ENCODE measurements at places on chromosomes 16 and 17.

- no peak for DNase-seq
Measured at GRCh38 chr17:65360961-65361552, 200.4 kb downstream of the AXIN2 start.

DNA sequence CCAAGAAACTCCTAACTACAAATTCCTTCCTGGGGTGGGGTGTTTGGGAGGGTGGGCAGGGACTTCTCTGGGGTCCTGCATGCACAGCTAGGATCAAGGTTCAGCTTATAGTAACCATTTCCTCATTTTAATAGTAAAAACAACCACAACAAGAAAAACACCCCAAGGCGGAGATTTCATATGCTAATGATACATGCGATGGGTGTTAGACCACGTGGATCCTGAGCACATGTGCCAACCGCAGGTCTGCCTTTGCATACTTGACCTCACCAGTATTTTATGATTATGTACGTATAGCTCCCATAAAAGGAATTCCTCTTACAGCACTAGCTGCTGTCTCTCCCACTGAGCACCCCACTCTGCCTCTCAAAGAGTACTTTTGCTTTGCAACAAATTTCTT, 1.9 kb downstream of the KRTAP4-11 start:
- DNase-seq: no peak

DNA sequence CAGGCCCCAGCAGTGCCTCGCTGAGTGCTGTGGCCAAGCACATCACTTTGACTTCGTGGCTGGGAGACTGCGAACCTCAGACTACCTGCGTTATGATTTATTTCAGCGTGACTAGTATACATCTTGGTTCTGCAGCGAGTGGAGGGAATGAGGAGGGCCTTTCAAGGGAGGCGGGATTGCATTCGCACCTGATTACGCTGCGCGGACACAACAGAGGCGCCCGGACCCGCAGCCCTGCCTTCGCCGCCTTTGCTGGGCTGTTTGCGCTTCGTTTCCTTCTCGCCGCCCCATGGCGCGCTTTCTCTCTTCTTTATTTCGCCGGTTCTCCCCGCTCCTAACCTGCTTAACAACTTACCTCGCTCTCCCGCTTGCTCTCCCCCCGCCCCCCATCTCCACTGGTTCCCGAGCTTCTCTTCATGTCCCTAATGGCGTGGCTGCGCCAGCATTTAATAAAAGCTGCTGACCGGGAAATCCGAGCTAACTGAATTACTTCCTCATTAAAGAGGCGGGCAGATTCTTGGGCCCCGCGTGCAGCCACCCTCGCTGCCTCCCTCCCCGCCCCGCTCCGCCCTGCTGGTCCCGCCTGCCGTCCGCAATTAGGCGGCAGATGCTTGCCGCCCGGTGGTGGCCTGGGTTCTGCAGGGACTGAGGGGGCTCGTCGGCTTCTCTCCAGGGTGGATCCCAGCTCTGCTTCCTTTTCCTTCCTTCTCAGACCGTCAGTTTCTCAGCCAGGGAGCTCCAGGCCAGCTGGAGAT, 257.6 kb upstream of the SDK2 start:
- peak; percentile 98 for DNase-seq

- no peak for DNase-seq
Measured at GRCh38 chr17:72759301-72759700, 333.2 kb downstream of the SLC39A11 start.

DNA sequence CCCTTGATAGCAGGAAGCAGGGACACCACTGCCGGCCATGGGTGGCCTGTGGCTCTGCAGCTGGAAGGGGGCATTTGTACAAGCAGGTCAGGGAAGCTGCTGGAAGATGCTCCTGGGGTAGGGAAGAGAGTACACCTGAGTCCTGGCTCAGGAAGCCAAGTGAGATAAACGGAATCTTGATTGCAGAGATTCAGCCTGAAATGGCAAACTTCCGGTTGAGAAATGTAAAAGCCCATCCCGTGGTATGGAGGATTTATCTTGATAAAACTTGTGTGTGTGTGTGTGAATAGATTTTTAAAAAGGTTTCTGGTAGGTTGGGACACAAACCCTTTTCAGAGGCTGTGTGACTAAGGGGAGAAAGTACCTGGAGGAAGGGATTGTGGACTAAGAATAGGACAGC, 29.6 kb downstream of the C17orf100 start:
- DNase-seq: no peak

DNA sequence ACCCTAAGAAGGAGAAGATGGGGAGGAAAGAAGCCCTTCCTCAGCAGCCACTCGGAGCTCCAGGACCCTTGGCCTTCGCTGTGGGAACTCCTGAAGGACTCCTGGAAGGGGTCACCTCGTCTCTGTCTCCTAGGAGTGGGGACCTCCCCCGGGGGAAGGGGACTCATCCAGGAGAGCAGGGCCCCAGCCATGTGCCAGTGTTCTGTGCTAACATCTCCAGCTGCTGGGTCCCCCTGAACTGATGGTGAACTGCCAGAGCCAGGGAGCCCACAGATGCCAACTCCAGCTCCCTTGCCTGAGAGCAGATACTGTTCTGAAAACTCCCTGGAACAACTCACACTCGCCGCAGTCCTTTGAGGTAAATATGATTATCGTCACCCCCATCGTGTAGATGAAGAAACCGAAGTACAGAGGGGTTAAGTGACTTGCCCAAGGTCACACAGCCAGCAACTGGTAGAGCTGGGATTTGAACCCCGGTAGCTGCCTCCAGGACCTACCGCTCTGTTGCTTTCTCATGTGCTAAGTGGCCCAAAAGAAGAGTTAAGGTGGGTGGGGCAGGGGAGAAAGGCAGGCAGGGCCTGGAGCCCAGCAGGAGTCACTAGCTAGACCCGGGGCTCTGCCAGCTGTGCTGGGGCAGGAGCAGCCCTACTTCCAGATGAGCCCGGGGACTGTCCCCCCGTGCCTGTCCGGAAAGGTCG, 10.5 kb downstream of the TIMM22 start:
- DNase-seq: no peak

DNA sequence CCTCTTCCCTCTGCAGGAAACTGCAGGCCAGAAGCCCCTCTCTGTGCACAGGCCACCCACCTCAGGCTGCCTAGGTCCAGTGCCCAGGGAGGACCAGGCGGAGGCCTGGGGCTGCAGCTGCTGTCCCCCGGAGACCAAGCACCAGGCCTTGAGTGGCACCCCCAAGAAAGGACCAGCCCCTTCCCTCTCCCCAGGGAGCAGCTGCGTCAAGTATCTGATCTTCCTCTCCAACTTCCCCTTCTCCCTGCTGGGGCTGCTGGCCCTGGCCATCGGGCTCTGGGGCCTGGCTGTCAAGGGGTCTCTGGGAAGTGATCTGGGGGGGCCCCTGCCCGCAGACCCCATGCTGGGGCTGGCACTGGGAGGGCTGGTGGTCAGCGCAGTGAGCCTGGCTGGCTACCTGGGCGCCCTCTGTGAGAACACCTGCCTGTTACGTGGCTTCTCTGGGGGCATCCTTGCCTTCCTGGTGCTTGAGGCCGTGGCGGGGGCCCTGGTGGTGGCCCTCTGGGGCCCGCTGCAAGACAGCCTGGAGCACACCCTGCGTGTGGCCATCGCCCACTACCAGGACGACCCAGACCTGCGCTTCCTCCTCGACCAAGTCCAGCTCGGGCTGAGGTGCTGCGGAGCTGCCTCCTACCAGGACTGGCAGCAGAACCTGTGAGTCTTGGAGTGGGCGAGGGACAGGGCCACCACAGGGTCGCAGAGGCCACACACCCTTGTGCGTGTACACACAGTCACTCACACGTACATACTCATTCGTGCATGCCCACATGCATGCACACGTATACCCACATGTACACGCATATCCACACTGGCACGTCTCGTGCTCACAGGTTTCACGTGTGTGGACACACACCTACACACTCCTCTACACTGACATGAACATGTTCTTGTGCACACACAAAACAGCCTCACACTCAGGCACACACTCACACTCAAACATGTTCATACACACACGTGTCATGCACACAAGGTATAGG, 8.3 kb downstream of the TSPAN10 start:
- DNase-seq: no peak

- DNase-seq: no peak
Measured at GRCh38 chr17:17416400-17417360, 60.1 kb upstream of the MED9 start.

GRCh38 chr16:51149721-51150164, 1.3 kb downstream of the SALL1 start:
- DNase-seq: peak; percentile 54

- no peak for DNase-seq
Measured at GRCh38 chr16:72287649-72288048, 115.7 kb upstream of the PMFBP1 start.

GRCh38 chr17:227078-227945, 45.9 kb upstream of the DOC2B start:
- no peak for DNase-seq

DNA sequence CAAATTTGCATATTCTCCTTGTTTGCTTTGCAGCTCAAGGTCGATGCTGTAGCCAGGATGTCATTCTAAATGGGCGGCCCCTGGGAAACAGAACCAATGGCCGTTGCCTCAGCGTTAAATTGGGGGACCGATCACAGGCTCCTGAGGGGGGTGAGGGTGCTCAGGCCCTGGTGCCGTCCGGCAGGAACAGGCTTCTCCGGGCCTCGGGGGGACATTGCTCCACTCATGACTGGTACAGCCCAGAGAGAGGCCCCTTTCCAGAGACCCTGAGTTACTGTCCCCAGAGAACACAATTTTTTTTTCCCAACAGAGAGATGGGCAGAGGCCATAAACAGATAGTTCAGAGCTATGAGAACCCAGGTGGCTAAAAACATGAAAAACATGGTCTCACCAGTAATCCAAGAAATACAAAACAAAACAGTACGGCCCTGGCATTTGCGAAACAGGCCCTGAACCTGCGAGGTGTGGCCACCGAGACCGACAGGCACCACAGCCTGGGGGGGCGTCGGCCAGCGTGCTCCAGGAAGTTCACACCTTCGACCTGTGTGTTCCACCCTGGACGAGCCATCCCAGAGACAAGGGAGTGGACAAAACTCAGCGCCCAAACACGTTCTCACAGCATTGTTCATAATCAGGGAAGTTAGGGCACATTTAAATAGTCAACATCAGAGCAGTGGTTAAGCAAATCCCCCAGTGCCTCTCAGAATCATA, 82.8 kb downstream of the METRNL start:
- no peak for DNase-seq

GRCh38 chr16:14500791-14501190, 129.3 kb downstream of the PARN start:
- no peak for DNase-seq

DNA sequence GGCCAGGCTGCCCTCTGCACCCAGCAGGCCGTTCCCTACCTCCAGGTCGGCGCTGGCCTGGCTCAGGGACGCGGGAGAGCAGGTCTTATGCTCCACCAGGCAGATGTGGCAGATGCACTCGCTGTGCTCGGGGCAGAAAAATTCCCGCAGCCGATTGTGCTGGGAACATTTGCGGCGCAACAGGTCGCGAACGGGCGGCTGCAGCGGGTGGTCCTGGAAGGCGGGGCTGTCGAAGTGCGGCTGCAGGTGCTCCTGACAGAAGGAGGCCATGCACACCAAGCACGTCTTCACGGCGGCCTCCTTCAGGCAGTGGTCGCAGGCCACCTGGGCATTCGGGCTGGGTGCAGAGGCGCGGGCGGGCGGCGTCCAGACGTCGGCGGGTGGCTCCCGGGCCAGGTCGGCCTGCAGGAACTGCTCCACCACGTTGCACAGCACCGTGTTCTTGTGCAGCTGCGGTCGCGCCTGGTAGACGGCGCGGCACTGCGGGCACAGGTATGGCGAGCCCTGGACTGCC, 439 bp downstream of the TRIM25 start:
- DNase-seq: peak; percentile 63

- DNase-seq: peak; percentile 95
Measured at GRCh38 chr17:73952082-73952479, 251.4 kb upstream of the RPL38 start.

- DNase-seq: no peak
Measured at GRCh38 chr16:27318392-27319256, 4.8 kb downstream of the IL4R start.

- DNase-seq: peak; percentile 92
Measured at GRCh38 chr17:81094509-81095382, 59.8 kb downstream of the BAIAP2 start.

DNA sequence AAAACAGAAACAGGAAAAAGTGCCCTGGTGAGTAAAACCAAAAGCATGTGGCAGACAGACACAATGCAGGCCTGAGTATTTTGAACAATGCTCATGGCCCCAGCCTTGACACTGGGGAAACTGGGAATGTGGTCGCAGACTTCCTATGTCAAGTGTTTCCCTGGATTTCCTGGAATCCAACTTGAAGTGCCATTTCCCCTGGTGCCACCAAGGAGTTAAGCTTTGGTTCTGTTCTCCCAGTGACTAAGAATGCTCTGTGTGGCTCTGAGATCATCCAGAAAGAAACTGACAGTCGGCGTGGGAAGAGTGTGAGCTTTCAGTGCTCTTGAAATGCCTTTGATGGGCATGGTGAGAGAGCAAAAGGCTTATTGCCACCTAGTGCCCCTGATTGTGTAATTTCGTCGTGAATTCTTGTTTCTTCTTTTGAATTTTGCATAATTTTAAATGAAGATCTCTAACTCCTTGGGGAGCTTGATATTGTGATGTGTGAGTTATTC, 96.0 kb downstream of the YPEL2 start:
- DNase-seq: no peak

DNA sequence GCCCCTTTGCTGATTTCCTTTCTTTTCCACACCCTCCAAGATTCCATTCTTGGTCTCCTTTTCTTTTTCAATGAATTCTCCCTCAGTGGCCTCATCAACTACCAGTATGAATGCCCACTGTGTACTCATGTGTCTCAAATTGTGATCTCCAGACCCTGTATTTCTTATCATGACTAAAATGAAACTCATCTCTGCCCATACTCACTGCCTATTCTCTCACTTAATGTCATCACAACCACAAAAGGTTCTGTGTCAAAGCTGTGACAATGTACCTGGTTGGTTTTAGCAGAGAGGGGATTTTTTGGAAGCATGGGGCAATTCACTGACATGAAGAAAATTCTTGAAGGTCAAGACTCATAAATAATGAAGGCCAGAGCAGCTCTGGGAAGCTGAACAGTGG, 11.5 kb upstream of the TBX4 start:
- no peak for DNase-seq

GRCh38 chr17:58272367-58273280, 8.1 kb downstream of the MPO start:
- DNase-seq: no peak

- no peak for DNase-seq
Measured at GRCh38 chr16:78878570-78878969, 722.0 kb downstream of the MAF start.

- DNase-seq: no peak
Measured at GRCh38 chr16:87832137-87832527, 37.2 kb downstream of the SLC7A5 start.

DNA sequence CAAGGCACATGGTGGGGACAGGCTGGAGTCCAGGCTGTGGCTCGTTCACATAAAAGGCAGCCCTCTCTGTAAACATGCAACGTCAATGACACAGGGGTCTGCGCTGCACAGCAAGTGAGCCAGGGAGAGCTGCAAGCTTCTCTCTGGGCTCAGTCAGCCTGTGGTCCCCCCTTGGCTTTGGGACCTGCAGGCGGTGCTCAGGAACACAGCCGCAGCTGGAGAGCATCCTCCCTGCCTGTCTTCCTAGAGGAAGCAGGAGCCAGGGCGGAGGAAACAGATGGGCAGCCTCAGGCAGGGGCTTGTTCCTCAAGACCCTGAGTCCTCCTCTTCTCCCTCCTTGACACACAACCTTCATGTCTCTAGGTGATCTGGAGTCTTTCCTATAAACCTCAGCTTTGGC, 228.0 kb downstream of the C16orf78 start:
- DNase-seq: no peak

GRCh38 chr16:69476920-69477443, 52.6 kb downstream of the CYB5B start:
- no peak for DNase-seq
